ENCODE measurements at places on chromosomes 12 and 14.

- DNase-seq = no peak
Observed at GRCh38 chr12:78599366-78599765, 265.2 kb upstream of the SYT1 start.

GRCh38 chr14:70670992-70671651 is 29.4 kb downstream of the TTC9 start:
- no peak for DNase-seq

- DNase-seq = no peak
Observed at GRCh38 chr12:109741286-109741969, 27.8 kb downstream of the FAM222A start.

DNA sequence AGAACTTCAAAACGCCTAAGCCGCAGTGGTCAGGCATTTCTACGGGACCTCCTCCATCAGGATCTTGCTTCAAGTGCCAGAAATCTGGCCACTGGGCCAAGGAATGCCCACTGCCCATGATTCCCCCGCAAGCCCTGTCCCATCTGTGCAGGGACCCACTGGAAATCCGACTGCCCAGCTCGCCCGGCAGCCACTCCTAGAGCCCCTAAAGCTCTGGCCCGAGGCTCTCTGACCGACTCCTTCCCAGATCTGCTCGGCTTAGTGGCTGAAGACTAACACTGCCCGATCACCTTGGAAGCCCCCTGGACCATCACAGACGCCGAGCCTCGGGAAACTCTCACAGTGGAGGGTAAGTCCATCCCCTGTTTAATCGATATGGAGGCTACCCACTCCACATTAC is 1113.0 kb upstream of the TMEM132C start:
- DNase-seq = no peak

DNA sequence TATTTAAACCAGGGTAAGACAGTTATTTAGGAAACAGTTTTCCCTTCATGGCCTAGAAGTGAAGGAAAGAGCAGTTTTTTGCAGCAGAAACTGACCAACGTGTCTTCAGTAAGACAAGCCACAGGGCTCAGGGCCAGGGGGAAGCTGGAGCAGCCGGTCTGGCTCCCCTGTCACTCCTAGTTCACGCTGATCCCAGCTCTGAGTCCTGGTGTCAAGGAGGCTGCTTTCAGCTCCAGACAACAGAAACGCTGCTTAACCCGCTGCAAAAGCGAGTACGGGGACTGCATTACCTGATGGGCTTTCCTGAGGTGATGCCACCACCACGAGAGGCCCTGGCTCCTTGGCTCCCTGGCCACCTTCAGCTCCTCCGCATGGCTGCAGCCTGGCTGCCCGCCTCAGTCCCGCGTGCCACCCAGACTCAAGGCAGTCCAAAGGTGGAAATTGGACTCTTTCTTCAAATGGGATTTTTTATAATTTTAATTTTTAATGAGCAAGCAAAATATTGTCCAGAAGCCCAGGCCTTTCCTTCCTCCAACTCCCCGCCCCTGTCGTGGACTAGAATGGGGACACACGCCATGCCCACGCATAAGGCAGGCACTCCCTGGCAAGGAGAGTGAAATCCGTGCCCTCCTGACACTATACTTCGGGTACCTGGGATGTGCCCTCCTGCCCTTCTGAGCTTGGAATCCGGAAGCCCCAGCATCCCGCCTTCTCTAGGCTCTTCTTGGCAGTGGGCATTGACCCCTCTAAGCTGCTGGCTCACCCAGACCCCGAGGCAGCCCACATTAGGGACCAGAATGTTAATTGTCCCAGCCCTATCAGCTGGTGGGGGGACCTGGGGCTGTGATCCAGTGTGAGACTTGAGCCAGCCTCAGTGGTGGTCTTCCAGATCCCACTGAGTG is 85.0 kb downstream of the PAPOLA start:
- no peak for DNase-seq

DNA sequence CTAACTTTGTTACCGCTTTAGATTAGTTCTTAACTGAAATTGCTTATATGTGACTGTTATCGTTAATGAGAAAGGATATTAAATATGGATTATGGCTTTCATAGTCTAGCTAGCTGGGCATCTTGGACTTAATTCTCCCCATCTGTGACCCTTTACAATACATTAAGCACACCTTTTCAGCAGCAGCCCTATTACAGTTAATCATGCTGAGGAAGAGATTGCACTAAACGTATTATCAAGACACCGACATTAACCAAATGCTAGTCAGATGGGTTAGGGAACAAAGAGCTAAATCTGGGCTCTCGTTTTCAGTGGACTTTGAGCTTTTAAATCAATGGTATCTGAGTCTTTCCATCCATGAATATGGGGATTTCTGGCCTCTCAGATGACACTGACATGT is 447.5 kb upstream of the DCN start:
- no peak for DNase-seq

- no peak for DNase-seq
Observed at GRCh38 chr12:110171636-110172035, 47.5 kb downstream of the IFT81 start.

DNA sequence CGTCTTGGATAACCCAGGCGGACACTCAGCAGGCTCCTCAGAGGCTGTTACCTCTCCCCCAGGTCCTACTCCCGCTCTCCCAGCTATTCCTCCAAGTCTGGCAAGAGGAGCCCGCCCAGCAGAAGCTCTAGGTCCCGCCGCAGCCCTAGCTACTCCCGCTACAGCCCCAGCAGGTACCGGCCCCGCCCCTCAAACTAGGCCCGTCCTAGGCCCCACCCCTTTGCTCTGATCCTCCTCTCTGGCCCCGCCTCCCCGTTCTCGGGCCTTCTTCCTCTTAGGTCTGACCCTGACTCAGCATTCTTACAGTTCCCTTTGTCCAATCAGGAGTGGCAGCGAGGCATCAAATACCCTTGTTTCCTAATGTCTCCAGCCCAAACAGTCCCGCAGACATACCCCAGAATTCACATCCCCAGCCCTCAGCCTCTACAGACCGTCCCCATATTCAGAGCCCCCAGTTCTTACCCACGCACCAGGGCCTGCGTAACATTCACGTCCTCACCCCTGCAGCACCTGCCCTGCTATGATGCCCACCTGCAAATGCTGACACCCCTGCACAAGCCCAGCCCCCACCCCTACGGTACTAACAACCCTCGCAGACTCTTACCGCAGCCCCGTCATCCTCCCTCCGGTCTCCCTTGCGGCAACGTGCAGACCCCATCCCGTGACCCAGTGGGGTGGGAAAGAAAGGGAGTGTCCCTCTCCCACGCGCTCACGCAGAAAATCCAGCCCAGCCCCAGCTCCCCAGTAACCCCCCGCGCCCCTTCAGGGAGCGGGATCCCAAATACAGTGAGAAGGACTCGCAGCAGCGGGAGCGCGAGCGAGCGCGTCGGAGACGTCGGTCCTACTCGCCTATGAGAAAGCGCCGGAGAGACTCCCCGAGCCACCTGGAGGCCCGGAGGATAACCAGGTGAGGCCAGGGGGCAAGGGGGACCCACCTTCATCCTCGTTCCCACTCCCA is 25.0 kb upstream of the HSPB8 start:
- DNase-seq = no peak

DNA sequence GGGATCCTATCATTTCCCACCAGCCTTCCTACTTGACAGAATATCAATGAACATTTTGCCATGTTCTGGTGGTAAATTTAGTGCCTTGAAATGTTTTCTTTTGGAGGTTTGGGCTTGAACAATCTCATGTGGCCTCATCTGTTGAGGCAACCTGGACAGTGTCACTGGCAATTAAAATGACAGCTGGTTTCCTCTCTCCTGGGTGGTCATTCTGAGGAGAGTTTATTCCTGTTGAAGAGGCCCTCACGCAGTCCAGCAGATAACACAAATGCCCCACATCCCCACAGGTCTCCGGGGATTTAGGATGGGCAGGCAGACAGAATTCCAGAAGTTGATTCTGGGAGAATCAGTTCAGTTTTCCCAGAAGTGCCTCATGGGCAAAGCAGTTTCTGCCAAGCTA is 41.9 kb downstream of the MMAB start:
- DNase-seq = no peak

DNA sequence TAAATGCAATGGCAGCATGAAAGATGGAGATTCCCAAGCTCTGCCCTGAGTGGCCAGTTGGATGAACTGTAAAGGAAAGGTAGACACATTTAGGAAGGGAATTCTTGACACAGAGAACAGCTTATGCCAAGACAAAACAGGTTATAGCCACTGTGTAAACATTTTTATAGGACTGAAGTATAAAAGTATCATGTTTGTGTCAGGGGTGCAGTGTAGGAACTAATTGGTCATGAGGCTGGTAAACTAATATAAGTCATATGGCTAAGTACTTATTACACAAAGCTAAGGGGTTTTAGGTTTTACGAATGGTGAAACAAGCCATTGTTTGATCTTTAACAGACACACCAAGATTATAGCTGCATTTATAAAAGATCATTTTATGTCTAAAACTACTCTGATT is 207.7 kb upstream of the SLC16A7 start:
- DNase-seq = no peak

- DNase-seq = peak; percentile 27
Observed at GRCh38 chr12:51377099-51377984, 13.9 kb downstream of the GALNT6 start.

DNA sequence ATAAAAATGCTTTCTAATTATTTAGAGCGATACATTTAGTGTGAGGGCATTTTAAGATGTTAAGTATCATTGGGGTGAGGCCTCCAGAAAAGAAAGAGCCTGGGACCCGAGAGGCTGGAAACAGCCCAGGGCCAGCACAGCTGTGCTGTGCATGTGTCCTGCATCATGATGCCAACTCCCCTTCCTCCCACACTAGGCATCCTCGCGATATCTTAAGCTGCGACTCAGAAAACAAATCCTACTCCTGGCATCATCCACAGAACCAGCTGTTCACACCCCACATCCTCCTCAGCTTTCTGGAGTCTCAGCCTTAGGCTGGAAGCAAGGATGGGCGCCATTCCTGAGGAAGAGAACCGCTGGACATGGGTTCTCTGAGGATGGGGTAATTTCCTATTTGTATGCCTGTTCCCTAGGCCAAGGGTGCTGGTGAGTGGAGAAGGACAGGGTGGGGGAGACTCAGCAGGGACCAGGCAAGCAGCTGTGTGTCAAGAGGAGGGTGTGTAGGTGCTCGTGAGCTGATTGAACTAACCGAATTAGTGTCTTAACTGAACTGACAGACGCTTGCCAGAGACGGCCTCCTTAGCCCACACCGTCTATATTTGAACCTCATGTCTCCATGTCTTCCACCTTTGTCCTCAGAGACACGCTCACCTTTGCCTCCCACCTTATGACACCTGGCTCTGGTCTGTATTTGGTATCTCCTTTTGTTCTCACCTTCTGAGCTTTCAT is 15.6 kb upstream of the MCRS1 start:
- no peak for DNase-seq

DNA sequence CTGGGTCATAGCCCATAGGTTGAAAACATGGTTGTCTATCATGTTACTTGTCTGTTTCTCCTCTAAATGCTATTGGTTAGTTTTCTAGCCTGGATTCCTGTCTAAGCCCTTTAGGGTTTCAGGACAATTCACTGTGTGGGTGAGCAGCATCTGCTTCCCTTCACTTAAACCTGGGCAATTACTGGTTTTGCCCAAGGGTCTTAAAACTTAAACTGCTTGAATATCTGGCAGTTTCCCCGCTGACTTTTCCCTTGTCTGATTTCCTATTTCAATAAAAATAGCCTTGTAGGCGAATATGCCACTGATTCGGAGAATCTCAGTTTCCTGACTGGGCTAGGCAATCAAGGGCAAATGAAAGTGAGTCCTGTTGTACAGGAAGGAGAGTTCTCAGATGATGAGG is 138.7 kb upstream of the FGD4 start:
- no peak for DNase-seq

DNA sequence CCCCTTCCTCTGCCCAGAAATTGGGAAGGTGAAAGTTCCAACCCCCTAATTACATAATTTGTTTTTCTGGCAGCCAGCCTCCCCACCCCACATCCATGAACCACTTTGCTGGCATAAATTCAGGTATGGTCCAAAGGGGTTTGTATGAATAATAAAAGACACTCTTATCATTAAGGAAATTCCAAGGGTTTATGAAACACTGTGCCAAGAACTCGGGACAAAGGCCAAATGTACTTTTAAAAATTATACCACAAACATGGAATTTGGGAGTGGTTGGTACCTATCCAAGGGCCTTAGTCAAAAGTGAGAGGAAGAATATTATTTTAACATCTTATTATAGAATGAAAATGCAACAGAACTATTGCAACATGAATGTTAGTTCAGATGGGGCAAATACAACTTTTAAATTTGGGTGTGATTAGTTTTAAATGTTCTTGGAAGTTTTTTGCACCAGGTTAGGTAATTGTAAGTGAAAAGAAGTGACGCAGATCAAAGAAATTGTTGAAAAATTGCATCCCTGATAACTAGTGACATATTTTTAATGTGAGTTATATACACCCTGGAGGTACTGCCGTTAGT is 217.8 kb downstream of the TMEM117 start:
- no peak for DNase-seq

GRCh38 chr12:105175397-105175990 is 60.5 kb downstream of the APPL2 start:
- DNase-seq = no peak

DNA sequence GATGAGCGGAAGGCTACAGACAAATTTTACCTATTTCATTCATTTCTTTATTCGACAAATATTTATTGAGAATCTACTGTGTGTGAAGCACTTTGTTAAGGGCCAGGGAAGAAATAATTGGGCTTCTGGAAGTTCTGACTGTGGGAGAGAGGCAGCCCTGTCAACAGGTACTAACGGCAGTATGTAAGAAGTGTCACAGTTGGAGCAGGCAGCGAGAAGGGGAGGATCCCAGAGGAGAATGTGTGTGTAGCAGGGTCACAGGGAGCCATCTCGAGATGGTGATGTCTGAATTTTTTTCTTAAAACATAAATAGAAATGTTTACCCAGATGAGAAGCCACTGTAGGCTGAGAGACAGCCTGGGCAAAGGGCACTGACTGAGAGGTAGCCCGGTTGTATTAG is 163.3 kb upstream of the SLC38A2 start:
- DNase-seq = no peak

- DNase-seq = no peak
Observed at GRCh38 chr12:52546126-52546525, 6.8 kb downstream of the KRT71 start.

DNA sequence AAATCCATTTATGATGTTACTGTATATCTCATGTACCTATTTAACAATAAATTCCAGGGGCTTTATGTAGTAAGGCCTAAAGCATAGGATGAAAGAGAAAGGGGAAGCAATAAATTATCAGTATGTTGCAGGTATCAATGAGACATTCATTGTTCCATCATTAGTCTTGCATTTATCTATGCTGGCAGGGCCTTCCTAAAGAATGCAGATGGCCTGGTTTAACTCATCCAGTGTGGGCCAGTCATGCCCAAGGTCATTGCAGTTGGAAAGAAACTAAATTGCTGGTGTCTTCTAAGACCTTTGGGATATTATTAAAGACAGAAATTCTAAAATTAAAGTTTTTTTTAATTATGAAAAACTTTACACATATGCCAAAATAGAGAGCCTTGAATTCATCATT is 98.3 kb downstream of the AVPR1A start:
- DNase-seq = no peak
